ENCODE measurements at places on chromosomes 6 and 20.

- no peak for DNase-seq
Measured at GRCh38 chr6:140208286-140208685, 833.8 kb upstream of the CITED2 start.

DNA sequence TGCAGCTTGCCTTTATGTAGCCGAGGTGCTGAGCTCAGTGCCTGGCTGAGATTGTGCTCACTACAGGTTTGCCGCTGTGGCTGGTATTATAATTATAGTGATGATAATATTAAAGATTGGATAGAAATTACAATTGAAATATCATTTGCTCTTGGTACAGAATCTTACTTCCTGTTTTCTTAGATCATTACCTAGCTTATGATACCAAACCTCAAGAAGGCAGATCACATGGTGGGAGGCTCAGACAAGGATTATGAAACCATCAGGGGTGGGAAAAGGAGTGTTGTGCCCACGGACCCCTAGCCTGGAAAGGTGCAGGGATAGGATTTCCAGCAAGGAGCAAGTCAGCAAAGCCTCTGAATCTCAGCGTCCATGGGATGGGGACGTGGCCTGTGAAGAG, 70.6 kb downstream of the IGF2R start:
- DNase-seq, result peak; percentile 40

GRCh38 chr6:14447240-14447639, 329.7 kb downstream of the CD83 start:
- DNase-seq, result no peak

GRCh38 chr6:166619912-166620311, 7.1 kb downstream of the RPS6KA2 start:
- no peak for DNase-seq

DNA sequence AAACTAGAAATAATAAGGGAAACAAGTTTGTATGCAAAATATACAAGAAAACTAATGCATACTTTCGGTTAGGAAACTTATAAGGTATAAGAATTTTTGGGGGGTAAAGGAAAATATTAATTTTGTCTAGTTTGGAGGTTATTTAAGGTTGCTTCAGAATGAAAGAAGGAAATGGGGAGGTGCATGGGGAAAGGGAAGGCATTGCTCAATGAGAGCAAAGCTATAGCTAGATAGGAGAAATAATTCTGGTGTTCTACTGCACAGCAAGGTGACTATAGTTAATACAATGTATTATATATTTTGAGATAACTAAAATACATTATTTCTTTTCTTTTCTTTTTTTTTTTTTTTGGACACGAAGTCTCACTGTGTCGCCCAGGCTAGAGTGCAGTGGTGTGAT, 5.4 kb upstream of the MYMX start:
- DNase-seq, result peak; percentile 42

GRCh38 chr6:149233056-149233715, 84.3 kb upstream of the TAB2 start:
- no peak for DNase-seq

- no peak for DNase-seq
Measured at GRCh38 chr6:42279966-42280629, 62.4 kb upstream of the MRPS10 start.

- DNase-seq, result no peak
Measured at GRCh38 chr6:146985111-146985510, 219.1 kb upstream of the STXBP5 start.

GRCh38 chr20:44526129-44526528, 4.3 kb upstream of the SERINC3 start:
- DNase-seq, result no peak

DNA sequence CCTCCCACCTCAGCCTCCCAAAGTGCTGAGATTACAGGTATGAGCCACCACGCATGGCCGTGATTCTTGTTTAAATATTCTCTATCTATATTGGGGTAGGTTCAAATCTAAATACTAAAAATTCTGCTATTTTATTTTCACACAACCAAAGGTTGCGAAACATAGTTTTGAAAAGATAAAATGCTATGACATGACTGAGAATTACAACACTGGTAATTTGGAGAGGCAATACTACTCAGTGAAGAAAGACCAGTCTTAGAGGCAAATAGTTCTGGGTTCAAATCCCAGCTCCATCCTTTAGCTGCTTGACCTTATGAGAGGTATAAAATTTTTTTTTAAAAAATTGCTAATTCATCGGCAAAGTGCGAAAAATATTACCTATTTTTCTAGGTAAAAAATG, 137.0 kb upstream of the PREP start:
- DNase-seq, result no peak

DNA sequence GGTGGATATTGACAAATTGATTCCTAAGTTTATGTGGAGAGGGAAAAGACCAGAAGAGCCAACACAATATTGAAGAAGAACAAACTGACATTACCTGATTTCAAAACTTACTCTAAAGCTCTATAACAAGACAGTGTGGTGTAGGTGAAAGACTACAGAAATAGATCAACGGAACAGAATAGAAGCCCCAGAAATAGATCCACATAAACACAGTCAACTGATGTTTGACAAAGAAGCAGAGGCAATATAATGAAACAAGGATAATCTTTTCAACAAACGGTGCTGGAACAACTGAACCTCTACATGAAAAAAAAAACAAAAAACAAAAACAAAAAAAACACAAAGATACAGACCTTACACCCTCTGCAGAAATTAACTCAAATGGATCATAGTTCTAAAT, 50.2 kb downstream of the MAP3K5 start:
- DNase-seq, result no peak

DNA sequence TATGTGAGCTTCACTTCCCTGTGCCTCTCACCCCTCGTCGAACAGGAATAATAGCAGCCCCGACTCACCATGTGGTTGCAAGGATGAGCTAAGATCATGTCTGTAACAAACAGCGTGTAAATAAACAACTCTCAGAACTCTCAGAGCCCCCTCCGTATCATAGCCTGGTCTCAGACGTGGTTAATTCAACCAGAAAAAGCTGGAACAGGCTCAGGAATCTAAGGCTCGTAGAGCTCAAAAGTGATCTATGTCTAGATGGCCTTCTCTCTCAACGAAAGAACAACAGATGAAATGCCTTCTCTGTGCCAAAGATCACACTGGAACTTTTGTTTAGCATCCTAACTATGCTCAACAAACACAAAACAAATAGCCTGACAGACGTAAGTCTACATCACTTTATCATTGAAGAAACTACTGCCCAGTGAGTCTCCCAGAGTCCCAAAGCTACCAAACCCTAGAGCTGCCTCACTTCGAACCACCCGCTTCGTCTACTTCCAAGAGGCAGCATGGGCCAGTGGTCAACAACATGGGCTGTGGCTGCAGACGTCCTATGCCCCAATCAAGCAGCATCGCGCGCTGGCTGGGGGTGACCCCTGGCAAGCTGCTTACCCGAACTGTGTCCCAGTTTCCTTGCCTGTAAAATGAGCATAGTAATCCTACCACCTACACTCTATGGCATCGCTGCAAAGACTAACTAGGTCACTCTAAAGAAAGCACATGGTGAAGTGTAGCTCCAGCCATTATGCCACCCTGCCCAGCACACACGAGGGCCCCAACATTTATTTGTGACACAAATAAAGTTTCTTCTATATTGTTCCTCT, 35.1 kb downstream of the NFATC2 start:
- DNase-seq, result no peak

DNA sequence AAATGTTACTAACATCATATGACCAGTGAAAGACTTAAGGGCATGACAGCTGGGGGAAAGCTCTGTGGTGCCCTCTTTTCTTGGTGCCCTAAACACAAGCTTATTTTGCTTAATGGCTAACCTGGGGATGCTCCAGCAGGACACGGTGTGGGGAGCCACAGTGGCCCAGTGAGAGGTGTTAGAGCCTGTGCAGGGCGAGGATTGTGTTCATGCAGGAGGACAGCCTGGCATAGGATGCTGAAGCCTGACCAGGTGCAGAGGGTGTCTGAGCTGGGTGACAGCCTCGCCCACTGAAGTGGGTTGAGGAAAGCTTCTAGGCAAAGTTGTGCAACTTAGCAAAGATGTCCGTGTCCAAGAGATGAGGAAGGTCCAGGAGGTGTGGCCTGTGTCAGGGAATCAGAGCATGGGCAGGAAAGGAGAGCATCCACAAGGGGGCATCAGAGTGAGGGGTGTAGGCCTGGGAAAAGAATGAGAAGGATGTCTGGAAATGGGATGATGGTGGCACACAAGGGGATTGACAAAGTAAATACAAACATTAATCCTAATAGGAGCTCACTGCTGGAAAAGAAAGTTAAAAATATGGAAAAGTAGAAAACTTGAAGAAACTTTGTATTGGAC, 33.9 kb downstream of the SLC17A4 start:
- DNase-seq, result peak; percentile 30

DNA sequence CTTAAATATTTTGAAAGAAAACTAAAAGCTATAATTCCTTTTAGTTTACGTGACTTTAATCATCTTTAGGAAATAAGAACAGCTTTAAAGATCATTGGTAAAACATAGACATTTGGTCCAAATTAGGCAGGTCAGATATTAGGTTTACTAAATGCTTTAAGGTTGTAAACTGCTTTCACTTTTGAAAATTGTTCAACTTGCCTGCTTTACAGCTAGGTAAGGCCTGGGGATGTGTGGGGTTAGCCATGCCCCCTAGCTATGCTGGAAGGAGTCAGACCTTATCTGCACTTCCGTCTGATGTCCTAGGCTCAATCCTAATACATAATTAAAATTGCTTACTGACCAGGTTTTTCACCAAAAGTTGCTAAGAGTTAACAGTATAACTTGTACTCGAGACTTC, 30.5 kb upstream of the TPD52L1 start:
- no peak for DNase-seq
